ENCODE measurements at places on chromosomes 6 and 20.
A peak's percentile ranks its signal among the peaks of the same experiment; 100 is the strongest.

DNA sequence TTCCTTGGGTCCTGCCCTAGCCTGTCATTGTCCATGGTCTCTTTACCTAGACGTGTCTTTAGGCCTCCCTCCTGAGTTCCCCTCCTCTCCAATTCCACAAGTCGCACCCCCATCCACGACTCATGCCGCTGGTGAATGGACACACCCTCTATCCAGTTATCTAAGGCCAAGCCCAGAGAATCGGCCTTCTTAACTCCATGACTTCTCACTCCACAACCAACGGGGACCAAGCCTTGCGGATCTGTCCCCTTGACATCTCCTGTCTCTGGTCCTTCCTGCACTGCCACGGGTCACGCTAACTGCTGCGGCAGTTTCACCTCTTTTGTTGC lies 7.0 kb upstream of the RREB1 start:
- DNase-seq, result no peak

DNA sequence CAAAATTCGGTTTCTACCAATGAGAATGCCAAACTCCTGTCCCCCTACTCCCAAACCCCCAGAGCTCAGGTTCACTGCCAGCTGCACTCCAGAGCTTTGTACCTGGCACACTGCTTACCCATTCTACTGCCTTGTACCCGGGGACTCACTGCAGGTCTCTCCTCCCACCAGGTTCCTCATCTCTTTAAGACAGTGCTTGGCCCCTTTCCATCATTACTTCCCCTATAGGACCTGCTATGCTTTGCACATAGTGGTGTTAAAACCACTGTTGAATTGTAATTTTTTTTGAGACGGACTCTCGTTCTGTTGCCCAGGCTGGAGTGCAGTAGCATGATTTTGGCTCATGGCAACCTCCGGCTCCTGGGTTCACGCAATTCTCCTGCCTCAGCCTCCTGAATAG lies 25.9 kb downstream of the LYRM4 start:
- no peak for DNase-seq

GRCh38 chr20:37529214-37529967 lies 1.7 kb upstream of the BLCAP start:
- no peak for DNase-seq

- DNase-seq, result no peak
Observed at GRCh38 chr20:36607586-36608387, 2.2 kb downstream of the RAB5IF start.

DNA sequence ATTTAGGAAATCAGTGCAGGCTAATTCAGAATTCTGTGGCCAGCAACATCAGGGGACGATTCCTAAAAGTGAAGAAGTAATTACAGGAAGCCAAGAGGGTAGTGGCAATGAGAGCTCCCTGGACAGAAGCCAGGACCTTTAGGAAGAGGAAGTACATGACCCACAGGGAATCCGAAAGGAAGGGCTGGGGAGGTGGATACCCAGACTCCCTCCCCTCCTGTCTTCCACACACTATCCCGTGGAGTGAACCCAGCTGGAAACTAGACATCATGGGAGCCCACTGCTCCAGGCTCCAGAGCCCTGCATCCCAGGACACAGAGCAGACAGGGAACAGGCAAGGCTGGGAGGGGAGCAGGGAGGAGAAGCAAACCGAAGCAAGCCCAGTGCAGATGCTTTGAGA lies 83.0 kb downstream of the SNX5 start:
- DNase-seq, result no peak

DNA sequence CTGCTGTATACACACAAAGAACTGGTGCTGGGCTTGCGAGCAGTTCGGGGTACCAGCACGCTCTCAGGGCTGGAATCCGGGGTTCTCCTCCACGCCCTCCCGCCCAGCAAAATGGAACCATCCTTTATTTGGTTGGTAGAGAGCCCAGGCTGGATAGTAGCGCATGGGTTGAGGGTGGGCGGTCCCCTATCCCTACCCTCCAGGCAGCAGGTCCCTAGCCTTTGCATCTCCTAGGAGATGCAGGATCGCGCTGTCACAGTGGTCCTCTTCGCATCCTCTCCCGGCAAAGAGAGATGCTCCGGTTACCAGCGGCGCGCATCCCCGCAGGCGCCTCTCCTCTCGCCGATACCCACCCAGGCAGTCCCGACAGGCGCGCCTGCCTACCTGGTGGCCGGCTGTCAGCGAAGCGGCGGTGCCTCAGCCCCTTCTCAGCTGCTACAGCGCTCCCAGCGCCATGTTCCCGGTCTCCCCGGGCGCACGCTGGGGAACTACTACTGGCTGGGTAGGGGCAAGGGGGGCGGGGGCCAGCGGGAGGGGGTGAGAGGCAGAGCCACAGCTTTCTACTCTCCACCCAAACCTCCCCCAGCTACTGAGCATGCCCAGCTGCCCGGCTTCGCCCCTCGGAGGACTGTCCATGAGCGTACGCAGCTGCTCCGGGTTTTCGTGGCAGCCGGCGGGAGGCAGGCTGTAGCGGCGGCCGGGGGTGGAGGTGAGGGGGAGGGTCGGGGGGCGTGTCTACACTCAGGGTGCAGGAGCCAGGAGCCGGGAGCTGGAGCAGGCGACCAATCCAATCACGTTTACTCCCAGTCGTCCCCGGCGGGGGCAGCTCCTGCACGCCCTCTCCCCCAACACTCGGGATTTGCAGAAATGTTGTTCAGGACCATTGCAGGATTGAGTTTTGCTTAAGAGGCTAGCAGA lies at the start of gene PAK5:
Gene PAK5 (minus strand): TSS at position 699 of the 918 bp plus-strand sequence. CDS start 194,748 bp downstream, outside the sequence.
- DNase-seq, result peak; percentile 67

GRCh38 chr6:39339868-39340550 lies 17.5 kb upstream of the KCNK16 start:
- DNase-seq, result no peak
